Left hindlimb (tissue), 1 donor: ENCODE measurements at places on chromosomes 7 and 10.

GRCh38 chr10:121302541-121303180 lies 295.6 kb downstream of the FGFR2 start:
- no peak for DNase-seq

- DNase-seq = peak; percentile 32
Observed at GRCh38 chr7:142632271-142633134, 116.8 kb upstream of the PRSS1 start.

DNA sequence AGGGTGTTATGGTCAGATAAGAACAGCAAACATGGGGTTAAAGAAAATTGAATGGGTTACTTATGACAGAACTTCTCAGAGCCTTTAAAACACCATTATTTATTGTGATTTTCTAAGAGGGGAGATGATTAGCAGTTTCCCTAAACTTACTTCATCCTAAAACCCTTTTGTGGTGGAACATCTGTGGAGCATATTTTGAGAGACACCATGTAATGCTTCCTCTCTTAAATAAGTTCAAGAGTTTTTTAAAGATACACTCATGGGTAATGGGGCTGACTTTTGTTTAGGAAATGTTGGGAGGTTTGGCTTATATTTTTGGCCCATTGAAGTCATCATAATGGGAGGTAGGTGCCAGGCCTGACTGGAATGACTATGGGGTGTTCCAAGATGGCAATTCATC lies 8.4 kb upstream of the PDCD4 start:
- DNase-seq = no peak

- no peak for DNase-seq
Observed at GRCh38 chr7:47837826-47838225, 110.4 kb downstream of the PKD1L1 start.

DNA sequence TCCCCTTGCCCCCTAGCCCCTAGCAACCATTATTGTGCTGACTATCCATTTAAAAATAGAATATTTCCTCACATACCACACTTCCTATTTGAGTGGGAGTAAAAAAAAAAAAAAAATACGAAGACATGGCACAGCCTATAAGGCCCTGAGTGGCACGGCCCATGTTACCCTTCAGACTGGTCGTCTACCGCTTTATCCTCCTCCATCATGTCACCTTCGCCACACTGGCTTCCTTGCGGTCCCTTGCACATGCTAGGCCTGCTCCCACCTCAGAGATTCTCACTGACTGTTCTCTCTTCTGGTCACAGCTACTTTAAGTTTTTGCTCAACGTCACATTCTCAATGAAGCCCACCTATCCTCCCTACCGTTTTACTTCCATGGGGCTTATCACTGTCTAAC lies 130.3 kb downstream of the ATE1 start:
- DNase-seq = no peak

DNA sequence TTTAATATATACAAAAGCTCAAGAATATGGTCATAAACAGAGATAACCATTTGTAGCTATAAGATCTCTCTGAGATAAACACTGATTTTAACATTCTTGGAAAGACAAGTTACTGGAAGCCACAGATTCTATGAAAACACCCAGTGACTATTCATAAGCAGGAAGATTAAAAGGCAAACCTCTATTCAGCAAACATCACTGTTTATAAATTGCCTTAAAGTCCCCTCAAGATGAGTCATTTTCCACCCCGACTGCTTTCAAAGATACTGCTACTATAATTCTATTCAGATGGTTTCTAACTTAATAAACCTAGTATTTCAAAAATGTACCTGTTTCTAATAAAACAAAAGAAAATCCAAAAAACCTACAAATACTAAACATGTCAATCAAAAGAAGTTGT lies 21.0 kb downstream of the TM9SF3 start:
- DNase-seq = no peak
